ENCODE measurements at places on chromosomes 11 and 22.

GRCh38 chr11:22466351-22466750 is 128.2 kb downstream of the SLC17A6 start:
- no peak for DNase-seq

GRCh38 chr11:24514219-24514594 is 17.4 kb downstream of the LUZP2 start:
- DNase-seq, result no peak

DNA sequence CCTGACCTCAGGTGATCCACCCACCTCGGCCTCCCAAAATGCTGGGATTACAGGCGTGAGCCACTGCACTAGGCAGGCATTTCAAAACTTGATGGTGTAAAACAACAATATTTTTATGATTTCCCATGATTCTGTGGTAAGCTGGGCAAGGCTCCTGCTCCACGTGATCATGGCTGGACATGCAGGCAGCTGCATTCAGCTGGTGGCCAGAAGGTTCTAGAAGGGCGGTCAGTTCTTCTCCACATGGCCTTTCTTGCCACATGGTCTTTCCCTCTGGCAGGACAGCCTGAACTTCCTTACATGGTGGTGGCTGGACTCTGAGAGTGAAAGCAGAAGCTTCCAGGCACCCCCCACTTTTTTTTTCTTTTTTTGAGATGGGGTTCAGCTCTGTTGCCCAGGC is 9.9 kb upstream of the RASD2 start:
- DNase-seq, result no peak

- DNase-seq, result peak; percentile 32
These were observed 148.5 kb downstream of the GRIK4 start for GRCh38 chr11:120660024-120660565.

- DNase-seq, result no peak
These were observed 143.5 kb upstream of the RAG2 start for GRCh38 chr11:36741515-36741914.

DNA sequence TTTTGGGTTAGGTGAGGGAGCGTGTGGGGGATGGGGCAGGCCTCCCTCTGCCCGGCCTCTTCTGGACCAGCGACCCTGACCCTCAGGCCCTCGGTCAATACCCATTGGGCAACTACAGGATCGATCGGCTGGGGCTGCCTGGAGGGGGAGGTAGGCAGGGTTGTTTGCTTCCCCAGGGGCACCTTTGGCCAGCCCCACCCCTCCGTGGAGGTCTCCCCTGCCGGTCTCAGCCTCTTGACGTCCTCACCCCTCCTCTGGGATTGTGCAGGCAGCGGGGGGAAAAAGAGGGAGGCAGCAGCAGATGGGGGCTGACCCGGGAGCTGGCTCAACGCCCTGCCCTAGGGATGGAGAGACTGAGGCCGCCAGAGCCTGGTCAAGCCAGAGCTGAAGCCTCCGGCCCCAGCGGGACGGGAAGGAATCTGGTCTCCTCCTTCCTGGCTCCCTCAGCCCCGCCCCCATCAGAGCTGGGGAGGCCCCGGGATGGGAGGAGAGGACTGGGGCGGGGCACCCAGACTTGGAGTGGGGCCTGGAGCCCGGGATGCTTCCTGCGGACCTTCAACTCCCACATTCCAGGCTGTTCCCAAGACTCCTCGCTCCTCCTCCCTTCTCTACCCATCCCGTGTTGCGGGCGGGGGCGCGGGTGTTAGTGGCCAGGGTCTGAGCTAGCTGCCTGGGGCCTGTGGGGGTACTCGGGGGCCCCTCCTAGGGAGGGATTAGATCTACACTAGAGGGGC is 14.4 kb upstream of the CDC42EP1 start:
- DNase-seq, result peak; percentile 91

- DNase-seq, result no peak
These were observed 180.9 kb upstream of the ZBED5 start for GRCh38 chr11:11038782-11039181.

GRCh38 chr22:24271386-24271854 is 789 bp downstream of the SPECC1L start:
- DNase-seq, result no peak

DNA sequence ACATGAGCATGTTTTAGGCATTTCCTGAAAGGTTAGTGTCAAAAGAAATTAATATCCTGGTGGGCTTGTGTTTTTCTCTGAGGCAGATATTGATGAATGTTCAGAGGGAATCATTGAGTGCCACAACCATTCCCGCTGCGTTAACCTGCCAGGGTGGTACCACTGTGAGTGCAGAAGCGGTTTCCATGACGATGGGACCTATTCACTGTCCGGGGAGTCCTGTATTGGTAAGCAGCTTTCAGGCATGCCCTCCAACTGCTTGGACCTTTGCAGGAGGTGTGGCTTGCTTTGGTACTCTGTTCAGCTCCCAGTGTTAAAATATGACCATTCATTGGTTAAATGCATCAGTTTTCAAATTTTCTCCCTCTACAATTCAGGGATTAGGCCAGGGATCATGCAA is 658.6 kb upstream of the ANO5 start:
- no peak for DNase-seq

GRCh38 chr22:42287174-42287890 is 16.9 kb upstream of the TCF20 start:
- DNase-seq, result no peak
